Stimulated activated CD4-positive, alpha-beta T cell treated with anti-CD3 and anti-CD28 coated beads, Interleukin-1b, Interleukin-23, amount 100 ng/mL, for 1 hour (primary cell): ENCODE measurements at places on chromosomes 5 and 9.

DNA sequence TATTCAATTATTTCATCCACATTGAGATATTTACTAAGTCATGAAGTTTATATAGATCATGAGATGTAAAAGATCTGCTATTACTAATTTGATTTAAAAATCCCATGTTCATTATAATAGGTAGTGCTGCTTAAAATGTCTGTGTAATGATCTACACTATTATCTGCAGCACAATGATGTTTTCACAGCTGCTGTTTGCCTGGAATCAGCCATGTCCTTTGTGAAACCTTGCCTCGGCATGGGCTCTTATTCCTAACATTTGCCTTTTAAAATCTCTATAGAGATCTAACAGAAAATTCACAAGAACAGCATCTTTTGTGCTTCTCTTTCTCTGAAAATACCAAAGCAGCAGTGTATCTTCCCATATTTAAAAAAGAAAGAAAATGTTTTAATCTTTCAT is 444.6 kb downstream of the PTPRD start:
- no peak for DNase-seq

GRCh38 chr5:169667896-169668674 is 31.0 kb downstream of the DOCK2 start:
- DNase-seq = no peak

DNA sequence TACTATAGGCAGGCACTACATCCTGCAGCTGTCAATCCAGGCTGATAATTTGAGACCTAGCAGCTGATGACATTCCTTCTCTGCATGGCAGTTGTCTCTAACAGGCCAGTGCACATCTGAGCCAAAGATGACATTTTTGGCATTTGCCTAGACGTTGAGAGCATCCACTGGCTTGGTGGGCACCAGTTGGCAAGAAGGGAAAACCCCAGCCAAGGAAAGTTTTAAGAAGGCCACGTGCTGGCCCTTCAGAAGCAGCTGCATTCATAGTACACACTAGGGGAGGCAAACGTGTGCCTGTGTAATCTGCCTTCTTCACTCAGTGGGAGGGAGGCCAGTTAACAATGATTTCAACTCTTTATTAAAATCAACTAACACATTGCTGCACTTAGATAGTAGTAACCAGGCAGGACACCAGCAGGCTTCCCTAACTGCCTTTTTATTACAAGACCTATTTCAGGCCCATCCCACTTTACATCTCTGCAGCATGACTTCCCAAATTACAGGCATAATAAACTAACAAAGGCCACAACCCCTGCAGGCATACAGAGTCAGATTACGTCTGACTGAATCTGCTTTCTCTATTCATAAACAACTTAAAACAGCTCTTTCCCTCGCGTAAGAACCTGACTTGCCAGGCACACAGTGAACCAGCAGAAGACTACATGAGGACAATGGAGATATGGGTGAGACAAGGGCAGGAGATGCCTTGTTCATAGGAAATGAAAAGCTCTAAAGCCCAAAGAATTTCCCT is 576.3 kb downstream of the PDE4D start:
- no peak for DNase-seq

DNA sequence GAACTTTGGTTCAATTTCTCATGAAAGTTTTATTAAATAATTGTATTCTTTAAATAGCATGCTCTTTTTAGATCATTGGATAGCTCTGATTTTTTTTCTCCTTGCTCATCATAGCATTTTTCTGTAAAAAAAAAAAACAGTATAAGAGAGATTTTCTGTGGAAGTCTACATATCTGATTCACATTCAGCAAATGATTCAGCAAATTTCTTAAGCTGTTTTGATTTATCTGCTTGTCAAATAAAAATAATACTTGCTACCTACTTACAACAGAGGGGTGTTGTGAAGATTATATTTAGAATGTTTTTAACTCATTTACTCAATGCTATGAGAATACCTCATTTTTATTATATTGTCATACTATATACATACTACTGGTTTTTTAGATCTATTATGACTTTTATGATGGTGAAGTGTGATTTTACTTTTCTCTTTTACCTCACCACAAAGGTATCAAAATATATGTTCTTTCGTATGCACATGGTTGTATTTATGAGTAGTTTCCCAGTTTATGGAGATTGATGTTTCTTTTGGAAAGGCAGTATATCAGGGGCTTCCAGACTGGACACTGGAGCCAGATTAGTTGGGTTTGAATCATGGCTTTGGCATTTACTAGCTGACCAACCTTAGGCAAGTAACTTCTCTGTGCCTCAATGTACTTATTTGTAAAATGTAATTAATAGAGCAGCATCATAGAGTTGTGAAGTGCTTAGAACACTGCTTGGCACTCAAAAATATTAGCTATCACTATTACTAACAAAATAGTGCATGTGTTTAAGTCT is 25.5 kb downstream of the TNPO1 start:
- DNase-seq = no peak

- no peak for DNase-seq
Observed at GRCh38 chr5:97836816-97837215, 653.8 kb upstream of the RIOK2 start.

DNA sequence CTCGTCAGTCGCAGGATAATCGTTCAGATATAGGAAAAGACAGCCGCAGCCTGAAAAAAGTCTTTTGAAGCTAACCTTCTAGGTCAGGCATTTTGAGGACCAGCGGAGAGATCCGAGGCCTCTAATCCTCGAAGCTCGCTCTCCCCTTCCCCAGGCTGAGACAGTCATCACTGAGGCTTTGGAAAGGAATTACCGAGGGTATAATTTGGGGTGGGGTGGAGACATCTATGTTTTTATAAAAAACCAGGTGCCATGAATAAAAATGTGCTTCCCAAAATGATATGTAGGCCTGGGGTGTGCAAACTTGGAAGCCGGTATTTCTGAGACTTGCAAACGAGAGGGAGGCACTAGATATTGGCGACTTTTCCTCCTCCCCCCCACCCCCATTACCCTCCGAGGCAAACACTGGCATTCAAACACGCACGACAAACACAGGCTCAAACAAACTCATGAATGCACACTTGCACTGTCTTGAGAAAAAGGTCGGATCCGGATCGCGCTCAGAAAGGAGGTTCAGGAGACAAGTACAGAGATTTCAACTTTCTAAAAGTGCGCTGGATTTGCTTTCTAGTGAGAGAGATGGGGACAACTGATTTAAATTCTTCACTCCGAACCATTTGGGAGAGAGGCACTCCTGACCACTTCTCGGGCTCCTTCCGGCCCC is 935 bp upstream of the MSX2 start:
- no peak for DNase-seq

GRCh38 chr5:68745448-68745847 is 348.4 kb upstream of the SLC30A5 start:
- DNase-seq = no peak

DNA sequence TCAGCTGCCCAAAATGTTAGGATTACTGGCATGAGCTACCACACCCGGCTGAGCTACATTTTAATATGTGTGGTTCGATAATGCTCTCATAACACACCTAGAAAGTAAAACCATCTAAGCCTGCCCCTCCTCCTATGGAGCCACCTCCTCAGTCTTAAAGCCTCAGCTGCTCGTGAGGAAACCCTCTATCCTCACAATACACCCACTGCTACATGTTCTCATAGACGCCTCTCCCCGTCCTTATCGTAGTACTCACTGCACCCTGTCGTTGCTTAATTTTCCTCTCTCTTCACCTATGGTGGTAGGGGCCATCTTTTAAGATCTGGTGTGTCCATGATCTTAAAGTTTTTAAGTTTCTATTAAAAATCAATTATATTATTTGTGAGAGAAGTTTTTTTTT is 72.9 kb downstream of the RCL1 start:
- DNase-seq = no peak

- DNase-seq = no peak
Observed at GRCh38 chr5:167684251-167684650, 607.2 kb upstream of the WWC1 start.

- no peak for DNase-seq
Observed at GRCh38 chr5:124866355-124867136, 120.1 kb upstream of the ZNF608 start.

DNA sequence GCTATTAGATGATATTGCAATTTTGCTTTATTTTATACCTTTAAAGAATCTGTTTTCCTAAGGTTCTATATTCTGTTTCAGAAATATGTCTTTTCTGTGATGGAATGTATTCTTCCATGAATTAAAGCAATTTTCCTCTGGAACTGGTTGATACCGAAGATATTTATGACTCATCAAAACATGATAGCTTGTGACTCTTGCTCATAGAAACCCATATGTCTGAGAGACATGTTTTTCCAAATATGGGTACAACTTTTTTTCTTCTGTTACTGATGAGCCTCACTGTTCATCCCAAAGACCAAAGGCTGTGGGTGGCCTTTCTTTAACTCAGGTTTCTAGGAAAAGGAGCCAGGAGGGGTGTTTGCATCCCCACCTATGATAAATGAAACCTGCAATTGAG is 126.1 kb upstream of the PAPPA start:
- no peak for DNase-seq

DNA sequence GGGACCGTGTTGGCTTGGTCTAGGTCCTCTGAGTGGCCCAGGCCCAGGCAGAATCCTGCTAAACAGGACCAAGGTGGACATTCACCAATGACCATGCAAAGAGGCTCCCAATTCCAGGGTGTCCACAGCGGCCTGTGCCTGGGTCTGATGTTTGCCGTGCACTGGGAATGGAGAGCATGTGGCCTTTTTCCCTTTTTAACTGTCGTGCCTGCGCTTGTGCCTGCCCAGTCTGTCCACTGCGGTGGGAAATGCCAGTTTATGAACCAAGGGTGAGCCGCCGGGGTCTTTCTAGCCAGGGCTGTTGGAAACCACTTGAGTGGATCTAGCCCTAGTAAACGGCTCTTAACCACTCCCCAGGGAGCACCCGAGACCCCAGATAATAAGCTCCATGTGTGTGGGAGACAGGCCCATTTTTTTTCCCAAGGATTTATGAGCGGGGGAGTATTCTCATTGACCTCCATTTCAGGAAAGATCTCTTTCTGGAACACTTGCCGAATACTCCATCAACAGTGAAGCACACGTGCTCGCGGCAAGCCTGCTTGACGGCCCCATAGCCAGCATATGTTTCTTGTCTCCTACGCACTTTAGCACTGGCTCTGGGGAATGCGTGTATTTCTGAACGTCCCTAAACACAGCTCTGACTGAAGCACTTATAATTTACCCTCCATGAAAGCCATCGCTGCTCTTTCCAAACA is 93.2 kb upstream of the PHYKPL start:
- DNase-seq = no peak

- no peak for DNase-seq
Observed at GRCh38 chr9:99398241-99398640, 176.2 kb downstream of the SEC61B start.

DNA sequence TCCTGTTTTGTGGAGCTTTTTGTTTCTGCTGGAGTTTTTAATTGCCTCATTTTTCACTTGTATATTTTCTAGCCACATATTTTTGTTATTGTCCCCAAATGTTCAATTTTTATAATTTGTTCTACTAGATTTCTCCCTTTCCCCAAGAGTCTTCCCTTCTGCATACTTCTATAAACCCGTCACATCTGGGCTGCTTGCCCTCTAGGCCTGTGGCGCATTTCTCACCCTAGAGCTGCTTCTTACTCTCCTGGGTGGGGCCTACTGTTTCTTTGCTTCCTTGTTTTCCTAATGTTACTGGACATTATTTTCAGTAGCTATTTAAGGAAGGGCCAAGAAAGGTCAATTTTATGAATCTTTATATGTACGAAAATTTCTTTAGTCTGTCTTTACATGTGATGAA is 51.5 kb downstream of the NXNL2 start:
- DNase-seq = no peak

GRCh38 chr5:149045089-149045460 is 17.8 kb downstream of the SH3TC2 start:
- DNase-seq = no peak

DNA sequence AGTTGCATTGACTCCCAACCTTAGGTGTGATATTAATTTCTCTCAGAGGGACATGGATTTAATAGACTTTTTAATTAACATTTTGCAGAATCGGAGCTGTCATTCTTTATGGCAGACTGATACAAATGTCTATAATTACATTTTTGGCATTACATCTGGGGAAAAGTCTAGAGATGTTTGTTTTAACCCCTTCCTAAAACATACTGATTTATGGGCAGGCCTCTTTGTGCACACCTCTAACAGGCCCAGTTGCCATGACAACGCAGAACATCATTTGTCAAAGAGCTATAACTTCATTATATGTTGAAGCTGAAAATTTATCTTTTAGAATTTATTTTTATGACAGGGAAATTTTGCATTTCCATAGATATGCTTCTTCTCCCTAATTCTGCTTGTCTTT is 158.5 kb downstream of the NTRK2 start:
- no peak for DNase-seq

- DNase-seq = no peak
Observed at GRCh38 chr9:128555180-128555721, 2.9 kb downstream of the SPTAN1 start.

DNA sequence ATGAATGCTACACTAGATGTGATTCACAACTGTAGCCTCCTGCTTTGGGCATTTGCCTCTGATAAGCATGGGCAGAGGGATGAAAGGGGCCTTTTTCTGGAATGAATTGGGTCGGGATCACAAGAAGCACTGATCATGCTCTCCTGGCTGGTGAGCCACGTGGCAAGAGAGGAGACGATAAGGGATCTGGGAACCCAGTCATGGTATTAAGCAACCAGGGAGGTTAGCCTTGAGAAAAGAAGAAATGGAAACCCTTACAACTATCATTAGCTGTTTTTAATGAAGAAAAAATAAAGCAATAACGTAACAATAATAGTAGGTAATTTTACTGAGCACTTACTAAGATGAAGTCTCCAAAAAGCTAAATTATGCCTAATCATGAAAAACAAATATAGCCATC is 50.0 kb upstream of the RAI14 start:
- DNase-seq = no peak

DNA sequence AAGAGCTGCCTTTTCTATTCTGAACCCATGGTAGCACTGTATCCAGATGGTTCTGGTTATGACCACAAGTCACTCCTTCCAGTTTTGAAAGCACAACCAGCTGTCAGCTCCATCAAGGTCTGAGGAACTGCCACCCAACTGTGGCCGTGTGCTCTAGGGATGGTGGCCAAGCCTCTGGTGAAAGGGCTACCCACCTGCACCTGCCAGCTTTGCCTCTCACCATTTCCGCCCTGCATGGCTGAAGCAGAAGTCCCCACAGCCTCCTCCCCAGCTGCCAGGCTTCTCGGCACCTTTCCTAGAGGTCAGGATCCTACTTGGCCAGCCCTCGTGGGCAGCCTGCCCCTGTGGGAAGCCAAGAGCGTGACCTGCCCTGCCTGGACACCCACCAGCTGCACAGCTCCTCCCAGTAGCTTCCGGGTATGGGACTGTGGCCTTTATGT is 16.8 kb downstream of the SEMA5A start:
- no peak for DNase-seq

DNA sequence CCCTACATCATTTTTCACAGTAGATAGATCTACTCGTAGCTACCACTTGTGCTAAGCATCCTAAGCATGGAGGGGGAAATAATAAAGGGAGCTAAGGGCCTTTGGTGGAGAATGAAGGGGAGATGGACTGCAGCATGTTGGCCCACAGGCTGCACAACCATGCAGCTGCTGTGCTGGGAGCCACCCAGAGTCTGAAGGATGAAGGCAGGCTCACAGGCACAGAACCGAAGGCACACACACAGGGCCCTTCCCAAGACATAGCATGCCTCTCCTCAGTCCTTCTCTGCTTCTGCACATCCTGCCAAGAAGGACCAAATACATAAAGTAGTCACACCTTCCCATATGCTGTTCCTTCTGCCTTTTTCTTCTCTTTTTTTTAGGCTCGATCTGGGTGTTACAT is 6.6 kb downstream of the FAM193B start:
- no peak for DNase-seq
